ENCODE measurements at places on chromosomes 1 and 21. TPM values are rescaled to one million over a fixed set of nuclear protein-coding genes. Genes with fewer than 3 reads are reported as not detected.

The MSH4 gene
- 0.33 TPM for total RNA-seq

The TAS1R1 gene
- total RNA-seq, result not detected

The ZNF683 gene
- not detected for total RNA-seq

The PTPRC gene
- 438 TPM for total RNA-seq

The NHLH1 gene
- 0.54 TPM for total RNA-seq

The FAM177B gene
- total RNA-seq, result 0.47 TPM

The TEDDM1 gene
- not detected for total RNA-seq

The C1orf146 gene
- total RNA-seq, result not detected

The MRPL9 gene
- 136 TPM for total RNA-seq

The ADCY10 gene
- total RNA-seq, result 0.19 TPM

The ECE1 gene
- 133 TPM for total RNA-seq

The RC3H1 gene
- total RNA-seq, result 43.3 TPM

The CRYBG2 gene
- total RNA-seq, result 1.1 TPM

The LBR gene
- total RNA-seq, result 189 TPM

The PRAMEF9 gene
- not detected for total RNA-seq

The DNAJC28 gene
- total RNA-seq, result 0.09 TPM

The APCS gene
- total RNA-seq, result not detected

The CACHD1 gene
- 0.23 TPM for total RNA-seq

The RPRD2 gene
- 23.7 TPM for total RNA-seq

The UBXN10 gene
- 1.2 TPM for total RNA-seq

The PLOD1 gene
- 40.3 TPM for total RNA-seq

The ITLN2 gene
- not detected for total RNA-seq

The DIO1 gene
- total RNA-seq, result not detected

The OR2L2 gene
- total RNA-seq, result 0.07 TPM

The FMO4 gene
- 1.8 TPM for total RNA-seq

The PEX14 gene
- 20.7 TPM for total RNA-seq

The SH2D5 gene
- 0.23 TPM for total RNA-seq

The KIF21B gene
- total RNA-seq, result 49.3 TPM

The KCNN3 gene
- 0.35 TPM for total RNA-seq

The CD247 gene
- total RNA-seq, result 183 TPM

The LMOD1 gene
- total RNA-seq, result not detected

The HCN3 gene
- total RNA-seq, result 3.2 TPM

The MPZ gene
- total RNA-seq, result 3.0 TPM

The KRTAP15-1 gene
- not detected for total RNA-seq

The LENEP gene
- 1.4 TPM for total RNA-seq

The CELA3A gene
- not detected for total RNA-seq

The VSIG8 gene
- not detected for total RNA-seq

The RABIF gene
- total RNA-seq, result 12.7 TPM

The PLPP3 gene
- not detected for total RNA-seq

The NOS1AP gene
- total RNA-seq, result not detected

The NLRP3 gene
- 0.16 TPM for total RNA-seq

The CFAP74 gene
- total RNA-seq, result not detected

The ZBED6 gene
- 19.1 TPM for total RNA-seq

The NUF2 gene
- 41.9 TPM for total RNA-seq

The C1orf52 gene
- total RNA-seq, result 32.3 TPM

The FLG2 gene
- not detected for total RNA-seq

The DAB1 gene
- total RNA-seq, result not detected

The PLD5 gene
- not detected for total RNA-seq

The SDHC gene
- 174 TPM for total RNA-seq

The CLIC6 gene
- not detected for total RNA-seq

The ANKRD65 gene
- total RNA-seq, result not detected
